Hepatocyte (in vitro differentiated cells): ENCODE measurements at places on chromosomes 1 and 21. TPM values are rescaled to one million over a fixed set of nuclear protein-coding genes. Genes with fewer than 3 reads are reported as not detected.

CD1B gene
- not detected in 2 replicates for total RNA-seq

APP gene
- total RNA-seq: 288 and 316 TPM in 2 replicates

ALX3 gene
- 0.27 and 1.6 TPM in 2 replicates for total RNA-seq

CLIC6 gene
- total RNA-seq: 12.4 and 16.7 TPM in 2 replicates

DNA sequence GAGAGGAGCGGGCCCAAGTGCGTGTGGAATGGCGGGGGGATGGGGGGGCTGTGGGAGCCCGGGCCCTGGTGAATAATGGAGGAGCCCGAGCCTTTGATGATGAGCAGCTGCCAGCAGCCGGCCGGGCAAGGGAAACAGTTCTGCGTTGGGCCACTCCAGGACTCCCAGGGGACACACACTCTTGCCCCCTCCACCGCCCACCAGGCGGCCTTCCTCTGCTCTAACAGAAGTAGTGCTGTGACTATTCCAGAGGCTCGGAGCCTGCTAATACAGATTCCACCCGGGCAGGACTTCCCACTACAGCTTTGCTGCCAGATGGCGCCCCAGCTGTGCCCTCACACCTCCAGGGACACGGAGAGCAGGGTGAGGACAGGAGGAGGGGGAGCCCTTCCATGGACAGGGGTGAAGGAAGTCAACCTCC lies 48.2 kb upstream of the LRP8 start:
- DNase-seq: no peak

DNA sequence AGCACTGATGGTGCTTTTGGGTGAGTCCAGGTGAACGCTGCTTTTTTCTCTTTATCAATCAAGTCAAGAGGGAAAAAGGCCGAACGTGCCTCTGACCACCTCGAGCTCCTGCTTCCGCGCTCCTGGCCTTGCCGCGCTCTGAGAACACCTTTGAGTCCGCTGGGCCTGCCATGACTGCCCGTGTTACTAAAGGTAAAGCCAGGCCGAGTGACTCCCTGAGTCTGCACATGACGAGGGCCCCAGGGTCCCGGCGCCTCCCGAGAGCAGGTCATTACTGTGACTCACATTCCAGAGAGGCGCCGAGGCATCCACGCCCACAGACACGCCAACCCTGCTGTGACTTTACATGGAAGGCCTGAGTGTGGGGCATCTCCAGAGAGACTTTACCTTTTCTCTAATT lies 11.1 kb downstream of the POFUT2 start:
- no peak for DNase-seq

DNA sequence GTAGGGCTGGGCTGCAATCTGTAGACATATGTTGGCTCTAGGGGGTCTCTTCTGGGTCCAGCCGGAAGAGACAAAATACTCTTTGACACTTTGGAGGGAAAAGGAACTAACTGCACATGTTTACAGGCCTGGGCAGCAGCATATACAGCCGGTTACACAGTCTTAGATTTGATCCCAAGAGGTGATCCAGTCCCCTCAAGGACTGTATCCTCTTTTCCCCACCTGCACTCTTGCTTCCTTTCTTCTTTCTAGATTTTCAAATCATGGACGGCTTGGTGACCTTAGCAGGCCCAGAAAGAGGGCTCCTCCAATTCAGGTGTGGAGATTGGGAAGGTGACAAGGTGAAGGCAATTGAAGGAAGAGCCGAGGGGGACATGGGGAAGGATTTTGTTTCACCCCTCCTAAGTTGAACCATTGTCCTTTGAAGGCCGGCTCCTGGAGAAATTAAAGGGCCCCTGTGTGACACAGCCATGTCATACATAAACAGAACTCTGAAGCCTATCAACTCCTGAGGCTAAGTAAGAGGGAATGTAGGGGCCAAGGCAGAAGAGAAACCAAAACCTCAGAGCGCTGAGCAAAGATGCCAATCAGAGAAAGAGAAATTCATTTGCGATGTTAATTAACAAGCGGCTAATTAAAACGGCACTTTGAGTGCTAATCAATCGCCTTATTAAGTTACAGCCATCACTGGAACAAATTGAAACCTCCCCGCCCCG lies 5.9 kb upstream of the BARHL2 start:
- DNase-seq: no peak

DNA sequence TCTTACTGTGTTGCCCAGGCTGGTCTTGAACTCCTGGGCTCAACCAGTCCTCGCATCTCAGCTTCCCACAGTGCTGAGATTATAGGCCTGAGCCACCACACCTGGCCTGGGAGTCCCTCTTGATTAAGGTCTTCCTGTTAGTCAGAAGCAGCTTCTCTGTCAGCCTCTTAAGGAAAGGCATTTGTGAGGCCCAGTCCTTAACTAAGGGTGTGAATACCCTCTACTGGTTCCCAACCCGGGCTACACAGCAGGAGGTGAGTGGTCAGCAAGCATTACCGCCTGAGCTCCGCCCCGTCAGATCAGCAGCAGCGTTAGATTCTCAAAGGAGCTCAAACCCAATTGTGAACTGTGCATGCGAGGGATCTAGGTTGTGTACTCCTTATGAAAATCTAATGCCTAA lies 117.2 kb downstream of the DYRK1A start:
- DNase-seq: no peak

DNA sequence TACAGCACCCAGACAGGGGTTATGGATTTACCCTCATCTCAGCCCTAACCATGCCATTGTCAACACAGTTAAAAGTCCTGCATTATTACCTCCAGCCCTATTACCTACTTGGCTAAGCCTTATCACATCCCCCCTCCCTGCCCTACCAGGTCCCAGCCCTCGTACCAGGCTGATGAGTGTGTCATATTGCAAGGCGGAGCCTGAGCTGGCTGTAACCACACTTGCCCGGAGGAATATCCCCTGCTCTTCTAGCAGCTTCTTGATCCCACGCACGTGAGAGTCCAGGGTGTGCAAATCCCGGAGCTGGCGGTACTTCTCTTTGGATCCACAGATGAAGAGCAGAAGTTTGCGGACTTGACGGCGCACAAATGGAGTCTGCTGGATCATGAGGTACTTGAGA lies 87.4 kb downstream of the UBR4 start:
- DNase-seq: no peak

DNA sequence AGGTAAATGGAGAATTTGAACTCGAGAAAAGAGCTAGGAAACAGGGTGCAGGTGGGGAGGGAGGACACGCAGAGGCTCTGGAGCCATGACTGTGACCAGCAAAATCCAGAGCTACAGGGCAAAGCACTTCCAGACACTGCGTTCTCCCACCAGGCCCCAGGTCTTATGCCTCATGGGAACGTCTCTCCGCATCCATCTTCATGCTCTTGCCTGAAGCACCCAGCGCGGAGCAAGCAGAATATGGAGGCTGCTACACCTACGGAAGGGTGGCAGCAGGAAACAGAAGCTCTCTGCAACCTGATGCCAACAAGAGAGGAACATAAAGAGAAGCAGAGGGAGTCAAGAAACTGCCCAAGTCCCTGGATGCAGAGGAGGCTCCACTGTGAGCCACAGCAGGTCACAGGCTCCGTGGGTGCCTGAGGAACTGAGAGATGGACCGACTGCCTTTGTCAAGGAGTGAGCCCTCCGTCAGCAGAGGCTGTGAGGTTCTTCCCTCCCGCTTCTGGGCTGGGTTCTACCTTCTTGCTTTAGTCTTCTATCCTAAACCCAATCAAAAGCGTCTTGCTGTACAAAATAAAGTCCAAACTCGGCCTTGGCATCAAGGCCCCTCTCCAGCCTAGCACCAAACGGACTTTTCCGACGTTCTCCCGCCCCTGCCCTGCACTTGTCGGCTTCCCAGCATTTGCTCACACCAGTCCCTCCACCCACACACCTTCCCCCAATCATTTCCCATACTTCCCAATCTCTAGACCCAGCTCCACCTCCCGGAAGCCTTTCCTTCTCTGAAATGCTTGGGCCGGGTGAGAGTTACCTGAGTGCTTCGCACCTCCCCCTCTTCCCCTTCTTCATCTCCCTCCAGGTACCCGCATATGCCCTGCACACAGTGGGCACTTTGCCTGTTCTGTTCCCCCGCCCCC lies 930 bp downstream of the DHCR24 start:
- peak; percentile 67 for DNase-seq

- DNase-seq: no peak
Measured at GRCh38 chr1:225748529-225748928, 29.1 kb upstream of the SRP9 start.
